ENCODE measurements at places on chromosomes 3 and 15. TPM values are rescaled to one million over a fixed set of nuclear protein-coding genes. Genes with fewer than 3 reads are reported as not detected.

The GADL1 gene
- not detected for total RNA-seq

DNA sequence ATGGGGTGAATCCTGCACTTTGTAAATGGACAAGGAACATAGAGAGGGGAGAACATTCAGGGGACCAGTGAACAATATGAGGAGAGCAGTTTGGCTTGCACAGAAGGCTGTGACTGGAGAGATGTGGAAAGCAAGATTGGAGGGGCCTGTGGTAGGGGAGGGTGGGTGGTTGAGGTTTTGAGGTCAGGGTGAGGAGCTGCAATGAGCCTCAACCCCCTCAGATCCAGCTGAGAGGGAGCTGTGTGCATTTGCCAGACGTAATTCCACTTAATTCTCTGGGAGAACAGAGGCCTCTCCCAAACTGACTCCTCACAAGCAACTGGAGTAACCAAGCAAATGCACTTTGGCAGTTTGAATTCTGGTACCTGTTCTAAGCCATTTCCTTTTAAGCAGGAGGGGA lies 253.1 kb upstream of the TRIM42 start:
- no peak for DNase-seq

DNA sequence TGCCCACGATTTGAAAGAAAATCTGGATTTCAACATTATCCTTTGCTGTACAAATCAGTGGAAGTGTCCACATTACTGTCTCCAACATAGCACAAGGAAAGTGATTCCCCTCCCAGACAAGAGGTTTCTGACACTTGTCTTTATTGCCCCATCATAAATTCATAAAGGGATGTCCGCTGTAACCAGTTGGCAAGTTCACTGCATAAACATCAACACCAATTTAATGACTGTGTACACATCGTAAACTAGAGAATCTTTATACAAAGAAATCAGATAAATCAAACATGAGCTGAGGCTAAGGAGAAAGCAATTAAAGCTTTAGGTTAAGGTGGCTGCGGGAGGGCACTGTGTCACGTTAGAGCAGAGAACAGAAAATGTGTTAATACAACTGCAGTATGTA lies 129.8 kb downstream of the MEIS2 start:
- no peak for DNase-seq

The TMEM43 gene
- total RNA-seq, result 55.4 TPM

The CHRD gene
- total RNA-seq, result 9.2 TPM

- peak; percentile 72 for DNase-seq
Measured at GRCh38 chr3:63961891-63962290, 49.7 kb upstream of the SCAANT1 start.

The CACNA2D3 gene
- total RNA-seq, result 18.1 TPM

DNA sequence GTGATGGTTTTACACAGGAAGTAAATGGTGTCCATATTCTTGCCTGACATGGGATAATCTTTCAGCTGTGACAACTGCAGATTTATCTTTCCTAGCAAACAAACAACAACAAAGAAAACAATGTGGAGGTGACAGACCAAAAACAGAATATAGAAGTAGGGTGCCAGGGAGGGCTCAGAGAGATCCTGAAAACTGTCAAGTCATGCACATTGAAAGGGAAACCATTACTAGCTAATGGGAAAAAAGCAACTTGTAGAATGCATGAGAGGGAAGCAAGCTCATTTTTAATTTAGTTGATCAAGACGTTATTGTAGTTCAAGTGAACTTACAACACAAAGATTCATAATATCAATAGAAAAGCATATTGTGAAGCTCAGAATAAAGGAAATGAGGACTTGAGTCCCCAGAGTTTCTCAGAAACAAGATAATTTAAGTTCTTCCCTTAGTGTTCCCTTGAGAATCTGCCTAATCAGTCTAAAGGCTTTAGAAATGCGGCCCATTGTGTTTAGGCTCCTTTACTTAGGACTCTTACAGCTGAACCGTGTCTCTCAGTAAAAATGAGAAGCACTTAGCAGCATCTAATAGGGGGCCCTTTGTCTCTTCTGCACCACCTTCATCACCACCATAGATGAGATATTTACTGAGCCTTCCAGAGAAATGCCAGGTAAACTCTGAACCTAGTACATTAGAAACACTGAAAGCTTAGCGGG lies 115.6 kb upstream of the CADPS start:
- no peak for DNase-seq

The NFKBIZ gene
- total RNA-seq, result 199 TPM

The LYZL4 gene
- total RNA-seq, result not detected

GRCh38 chr15:57114070-57114469 lies 195.6 kb downstream of the TCF12 start:
- DNase-seq, result no peak

- peak; percentile 65 for DNase-seq
Measured at GRCh38 chr3:124032311-124032880, 40.5 kb upstream of the ROPN1 start.

- peak; percentile 61 for DNase-seq
Measured at GRCh38 chr3:43770426-43771103, 79.8 kb downstream of the ABHD5 start.

- DNase-seq, result no peak
Measured at GRCh38 chr15:34248190-34248589, 23.4 kb downstream of the EMC4 start.

The OCA2 gene
- total RNA-seq, result 0.55 TPM

The SLC28A1 gene
- total RNA-seq, result not detected

- no peak for DNase-seq
Measured at GRCh38 chr3:128910006-128910405, 30.6 kb downstream of the ACAD9 start.

DNA sequence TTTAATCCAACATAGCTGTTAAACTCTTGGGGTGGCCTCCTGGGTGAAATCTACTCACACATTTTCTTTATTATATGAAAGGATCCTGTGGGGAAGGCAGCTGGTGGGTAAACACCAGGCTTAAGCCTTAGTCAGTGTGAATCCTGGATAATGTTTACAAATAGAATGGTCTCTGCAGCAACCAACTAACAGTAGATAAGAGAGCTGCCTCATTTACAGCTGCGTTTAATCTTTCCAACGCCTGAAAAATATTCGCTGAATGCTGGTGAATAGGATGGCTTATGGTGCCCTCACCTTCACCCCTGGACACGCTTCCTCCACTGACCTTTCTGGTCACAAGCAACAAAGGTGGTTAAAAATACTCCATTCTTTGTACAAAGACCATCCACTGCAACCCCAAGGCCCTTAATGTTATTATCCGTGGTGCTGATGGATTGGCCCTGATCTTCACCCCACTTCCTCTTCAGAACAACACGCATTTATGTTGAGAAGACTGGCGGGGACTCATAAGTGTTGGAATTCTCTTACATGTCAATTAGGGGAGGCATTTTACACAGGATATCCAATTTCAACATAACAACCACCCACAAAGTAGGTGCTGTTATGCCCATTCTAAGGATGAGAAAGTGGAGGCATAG lies 120.0 kb upstream of the FRMD4B start:
- DNase-seq, result peak; percentile 66

DNA sequence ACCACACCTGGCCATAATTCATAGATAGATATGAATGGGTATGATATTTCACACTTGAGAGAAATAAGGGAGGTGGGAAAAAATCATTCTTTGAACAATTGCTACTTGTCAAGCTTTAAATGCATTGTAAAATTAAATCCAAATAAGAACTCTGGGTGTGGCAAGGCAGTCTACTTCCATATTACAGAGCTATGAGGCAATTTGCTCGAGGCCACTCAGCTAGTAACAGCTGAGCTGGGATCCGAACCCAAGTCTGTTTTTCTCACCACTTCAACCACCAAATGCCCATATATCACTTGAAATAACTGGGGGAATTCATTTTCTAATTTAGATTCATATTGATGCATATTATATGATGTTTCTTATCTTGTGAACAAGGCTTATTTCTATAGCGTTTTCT lies 482.2 kb upstream of the ADAMTS9 start:
- no peak for DNase-seq

GRCh38 chr15:40424483-40425115 lies 16.2 kb upstream of the BAHD1 start:
- no peak for DNase-seq

The FGF12 gene
- total RNA-seq, result 2.0 TPM

The CERS3 gene
- total RNA-seq, result not detected

DNA sequence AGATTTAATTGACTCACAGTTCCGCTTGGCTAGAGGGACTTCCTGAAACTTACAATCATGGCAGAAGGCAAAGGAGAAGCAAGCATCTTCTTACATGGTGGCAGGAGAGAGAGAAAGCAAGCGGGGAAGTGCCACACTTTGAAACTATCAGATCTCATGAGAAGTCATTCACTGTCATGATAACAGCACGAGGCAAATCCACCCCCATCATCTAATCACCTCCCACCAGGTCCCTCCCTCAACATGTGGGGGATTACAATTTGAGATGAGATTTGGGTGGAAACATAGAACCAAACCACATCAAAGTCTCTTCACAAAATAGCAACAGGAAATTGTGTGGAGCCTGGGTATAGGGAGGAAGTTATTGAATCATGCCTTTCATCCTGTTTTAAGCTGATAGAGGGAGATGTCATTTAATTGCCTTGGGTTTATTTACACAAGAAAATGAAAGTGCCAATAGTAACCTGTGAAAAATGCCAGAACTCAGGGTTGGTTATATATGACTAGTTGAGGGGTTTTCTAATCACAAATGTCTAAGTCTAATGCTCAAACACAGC lies 624.8 kb upstream of the LMCD1 start:
- DNase-seq, result no peak

The EXD1 gene
- not detected for total RNA-seq

The TGM4 gene
- total RNA-seq, result not detected

DNA sequence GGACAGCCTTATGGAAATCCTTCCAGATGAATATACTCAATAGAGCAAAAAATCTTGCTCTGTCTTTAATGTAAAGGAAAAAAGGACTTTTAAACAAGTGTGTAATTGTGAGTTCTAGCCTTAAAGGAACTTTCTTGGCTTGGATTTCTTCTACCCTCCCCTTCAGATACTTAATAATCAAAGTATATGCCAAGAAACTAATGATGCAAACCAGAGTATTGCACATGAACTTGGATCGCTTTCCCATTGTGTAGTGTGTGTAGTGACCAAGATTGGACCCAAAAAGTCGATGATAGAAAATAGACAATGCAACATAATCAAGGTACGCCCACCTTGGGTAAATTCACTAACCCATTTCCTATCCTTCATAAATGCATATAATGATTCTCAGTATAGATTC lies 123.8 kb downstream of the TIGIT start:
- DNase-seq, result no peak

GRCh38 chr15:69666441-69666882 lies 213.8 kb downstream of the RPLP1 start:
- DNase-seq, result no peak

- DNase-seq, result peak; percentile 78
Measured at GRCh38 chr15:65259367-65259797, 27.3 kb downstream of the PARP16 start.

The BDH1 gene
- 3.5 TPM for total RNA-seq

Measured in stomach (tissue), 19 donors.